Heart right ventricle (tissue), 16 donors: ENCODE measurements at places on chromosomes 12 and 14. TPM values are rescaled to one million over a fixed set of nuclear protein-coding genes. Genes with fewer than 3 reads are reported as not detected.

DNA sequence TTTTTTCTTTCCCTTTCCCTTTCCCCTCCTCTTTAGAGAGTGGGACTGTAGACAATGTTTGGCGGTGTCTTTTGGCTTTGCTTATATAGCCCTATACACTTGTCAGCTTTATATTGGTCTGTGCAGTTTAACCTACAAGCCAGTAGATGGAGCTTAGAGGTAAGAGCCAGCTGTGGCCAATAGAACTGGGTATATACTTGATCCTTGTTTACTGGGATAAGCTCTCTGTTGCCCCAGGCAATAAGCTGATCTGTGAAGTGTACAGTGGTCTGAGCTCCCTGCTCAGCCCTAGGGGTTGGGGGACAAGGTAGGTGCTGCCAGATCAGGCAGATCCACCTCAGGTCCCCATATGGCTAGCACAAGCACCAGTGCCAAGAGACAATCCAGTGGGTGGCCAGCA lies 434.1 kb downstream of the NOVA1 start:
- no peak overlapping the region for H3K4me3 ChIP-seq
- H3K27ac ChIP-seq, result no peak overlapping the region
- H3K4me1 ChIP-seq, result no peaks in the 10 kb centered on the region
- DNase-seq, result no peak

Gene FOXN4
- total RNA-seq, result 0.07 TPM

DNA sequence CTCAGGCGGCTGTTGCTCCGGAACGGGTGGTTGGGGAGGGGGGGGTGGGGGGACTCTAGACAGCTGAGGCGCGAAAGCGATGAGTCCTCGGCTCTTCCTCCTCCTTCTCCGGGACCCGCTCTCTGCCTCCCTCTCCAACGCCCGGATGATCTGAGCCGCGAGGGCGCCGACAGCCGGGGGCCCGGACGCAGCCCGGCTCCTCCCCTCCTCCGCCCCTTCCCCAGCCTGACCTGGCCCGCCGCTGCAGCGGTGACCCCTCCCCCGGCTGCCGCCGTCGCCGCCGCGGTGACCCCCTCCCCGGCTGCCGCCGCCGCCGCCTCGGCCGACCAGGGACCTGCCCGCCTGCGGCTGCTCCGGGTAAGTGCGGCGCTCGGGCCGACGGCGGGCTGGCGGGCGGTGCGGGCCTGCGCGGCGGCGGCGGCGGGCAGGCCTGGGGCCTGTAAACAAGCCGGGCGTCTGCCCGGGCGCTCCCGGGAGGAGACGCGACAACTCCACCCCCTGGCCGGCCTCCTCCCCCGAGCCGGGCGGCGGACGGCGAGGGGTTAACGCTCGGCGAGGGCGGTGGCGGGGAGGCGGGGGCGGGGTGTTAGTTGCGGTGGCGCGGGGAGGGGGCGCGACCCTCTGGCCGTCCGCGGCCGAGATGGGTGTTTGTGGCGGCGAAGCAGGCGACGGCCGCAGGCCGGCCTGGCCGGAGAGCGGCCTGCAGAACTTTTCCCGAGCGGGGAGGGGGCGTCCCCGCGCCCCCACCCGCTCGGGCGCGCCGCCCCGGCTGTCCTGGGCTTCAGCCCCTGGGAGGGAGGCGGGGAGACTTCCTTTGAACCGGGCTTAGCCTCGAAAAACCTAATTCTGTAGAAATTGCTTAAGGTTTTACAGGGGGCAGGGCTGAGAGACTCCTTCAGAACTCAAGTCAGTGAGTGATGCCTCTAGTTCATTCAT lies 568 bp downstream of the PPM1A start:
- no peaks in the 10 kb centered on the region for H3K36me3 ChIP-seq
- H3K4me1 ChIP-seq, result peaks cover 34% of the 10 kb centered on the region
- DNase-seq, result peak; percentile 72
- H3K27ac ChIP-seq, result peak overlapping the region; percentile 99

Gene KDM2B
- 16.3 TPM for total RNA-seq

- no peak overlapping the region for H3K4me3 ChIP-seq
- peaks cover 77% of the 10 kb centered on the region for H3K4me1 ChIP-seq
- no peaks in the 10 kb centered on the region for H3K27me3 ChIP-seq
- H3K36me3 ChIP-seq, result no peaks in the 10 kb centered on the region
These were observed 86.6 kb downstream of the CRADD start for GRCh38 chr12:93763746-93764147.

DNA sequence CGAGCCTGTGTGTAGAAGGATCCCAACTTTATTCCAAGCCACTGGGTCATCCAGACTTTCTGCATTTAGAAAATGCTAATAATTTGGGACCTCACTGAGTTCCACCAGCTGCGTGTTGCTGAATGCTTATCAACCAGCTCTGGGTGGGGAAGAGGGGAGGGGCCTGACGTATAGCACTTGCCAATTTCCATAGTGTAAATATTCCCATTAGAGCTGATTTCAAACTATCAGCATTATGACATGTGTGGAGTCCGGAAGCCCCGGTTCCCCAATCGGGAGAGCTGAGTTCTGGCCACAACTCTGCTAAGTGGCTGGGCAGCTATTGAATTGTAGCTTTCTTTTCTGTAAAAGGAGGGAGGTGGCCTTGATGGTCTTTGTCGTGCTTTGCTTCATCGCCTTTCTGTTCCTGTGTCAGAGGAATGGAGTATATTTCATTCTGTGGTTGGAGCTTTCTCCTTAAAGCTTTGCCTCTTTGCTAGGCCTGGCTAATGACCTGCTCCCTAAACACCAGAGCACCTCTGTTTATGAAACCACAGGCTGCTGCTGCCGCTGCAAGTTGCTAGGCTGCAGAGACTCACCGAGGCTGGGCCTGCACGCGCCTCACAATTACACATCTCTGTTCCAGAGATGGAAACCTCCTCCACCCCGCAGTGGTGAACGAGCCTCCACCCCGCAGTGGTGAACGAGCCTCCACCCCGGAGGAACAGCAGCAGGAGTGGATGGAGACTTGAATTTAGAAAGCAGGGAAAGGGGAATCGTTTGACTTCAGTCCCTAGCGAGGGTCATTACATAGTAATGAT lies 7.7 kb upstream of the BCL7A start:
- no peak overlapping the region for H3K4me3 ChIP-seq
- H3K4me1 ChIP-seq, result no peaks in the 10 kb centered on the region
- no peak for DNase-seq
- H3K27ac ChIP-seq, result no peak overlapping the region

DNA sequence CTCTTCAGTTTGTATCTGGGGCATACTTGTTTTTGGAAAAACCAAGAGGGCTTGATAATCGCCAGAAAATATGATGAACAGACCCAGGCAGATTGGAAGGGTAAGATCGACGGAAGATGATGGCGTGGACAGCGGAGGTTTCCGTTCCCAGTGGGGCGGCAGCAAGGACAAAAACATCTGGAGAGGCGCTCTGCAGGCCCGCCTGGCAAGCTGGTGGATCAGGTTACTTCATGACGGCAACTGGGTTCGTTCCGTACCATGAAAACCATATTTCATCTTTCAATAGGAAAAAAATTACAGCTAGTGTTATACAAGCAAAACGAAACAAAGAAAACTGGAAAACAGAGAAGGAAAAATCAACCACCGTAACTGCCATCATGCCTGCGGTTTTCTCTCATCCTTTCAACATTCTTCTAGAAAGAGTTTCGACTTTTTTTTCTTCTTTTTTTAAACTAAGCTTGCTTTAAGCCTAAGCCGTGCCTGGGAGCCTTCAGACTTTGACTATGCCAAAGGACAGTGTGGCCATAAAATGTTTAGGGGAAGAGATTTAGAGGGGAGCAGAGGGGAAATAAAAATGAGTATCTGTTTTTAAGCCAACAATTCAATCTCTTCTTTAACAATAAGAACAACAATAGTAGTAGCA lies 210.5 kb downstream of the FOXN3 start:
- peaks cover 9% of the 10 kb centered on the region for H3K36me3 ChIP-seq
- no peak for DNase-seq
- peaks cover 5% of the 10 kb centered on the region for H3K4me1 ChIP-seq
- no peak overlapping the region for H3K27ac ChIP-seq

Gene KLRC3
- not detected for total RNA-seq

Gene CPNE8
- 4.6 TPM for total RNA-seq

Gene FBRSL1
- 42.3 TPM for total RNA-seq

- no peaks in the 10 kb centered on the region for H3K36me3 ChIP-seq
- DNase-seq, result no peak
- no peaks in the 10 kb centered on the region for H3K27me3 ChIP-seq
- H3K4me1 ChIP-seq, result peaks cover 32% of the 10 kb centered on the region
- peak overlapping the region; percentile 48 for H3K27ac ChIP-seq
These were observed 38.4 kb downstream of the GALNT16 start for GRCh38 chr14:69298131-69299071.

DNA sequence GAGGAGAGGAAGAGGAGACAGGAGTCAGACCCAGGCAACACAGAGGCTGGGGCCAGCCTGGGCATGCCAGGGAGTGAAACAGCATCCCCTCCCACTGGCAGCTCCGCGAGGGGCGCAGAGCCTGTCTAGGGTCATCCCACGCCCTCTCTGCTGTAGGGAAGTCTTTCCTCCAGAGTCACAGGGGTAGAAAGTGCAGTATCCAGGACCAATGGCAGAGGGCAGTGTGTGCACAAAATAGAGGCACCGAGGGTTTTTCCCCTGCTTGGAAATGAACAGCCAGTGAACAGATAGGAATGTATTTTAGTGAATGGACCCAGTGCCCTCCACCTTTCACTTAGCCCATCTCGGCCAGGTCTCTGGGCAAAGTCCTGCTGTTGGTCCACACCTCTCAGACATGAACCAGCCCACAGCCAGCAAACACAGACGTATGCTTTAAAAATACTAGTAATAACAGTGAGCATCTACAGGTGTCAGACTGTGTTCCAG lies 9.4 kb upstream of the KRT74 start:
- no peak overlapping the region for H3K27ac ChIP-seq
- H3K27me3 ChIP-seq, result no peaks in the 10 kb centered on the region
- no peak overlapping the region for H3K4me3 ChIP-seq
- no peak for DNase-seq
- no peaks in the 10 kb centered on the region for H3K4me1 ChIP-seq

DNA sequence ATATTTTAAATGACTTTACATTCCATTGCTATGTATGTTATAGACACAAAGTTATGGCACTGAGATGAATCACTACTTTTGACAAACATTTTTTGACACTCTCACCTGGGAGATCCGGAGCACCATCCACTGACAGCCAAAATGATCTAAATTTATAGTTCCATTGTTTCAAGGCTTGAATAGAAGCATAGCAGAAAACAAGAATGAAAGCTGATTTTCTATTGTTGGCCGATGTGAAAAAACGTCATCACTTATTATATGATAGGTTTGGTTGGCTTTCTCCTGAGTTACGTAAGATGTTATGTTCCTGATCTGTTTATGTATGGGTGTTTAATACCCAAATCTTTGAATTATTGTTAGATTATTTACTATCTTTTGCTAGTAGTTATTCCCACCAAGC lies 306.2 kb downstream of the PAWR start:
- no peaks in the 10 kb centered on the region for H3K36me3 ChIP-seq
- no peak overlapping the region for H3K4me3 ChIP-seq
- no peaks in the 10 kb centered on the region for H3K27me3 ChIP-seq
- DNase-seq, result no peak
- no peaks in the 10 kb centered on the region for H3K4me1 ChIP-seq

Gene EFS
- 1.1 TPM for total RNA-seq

DNA sequence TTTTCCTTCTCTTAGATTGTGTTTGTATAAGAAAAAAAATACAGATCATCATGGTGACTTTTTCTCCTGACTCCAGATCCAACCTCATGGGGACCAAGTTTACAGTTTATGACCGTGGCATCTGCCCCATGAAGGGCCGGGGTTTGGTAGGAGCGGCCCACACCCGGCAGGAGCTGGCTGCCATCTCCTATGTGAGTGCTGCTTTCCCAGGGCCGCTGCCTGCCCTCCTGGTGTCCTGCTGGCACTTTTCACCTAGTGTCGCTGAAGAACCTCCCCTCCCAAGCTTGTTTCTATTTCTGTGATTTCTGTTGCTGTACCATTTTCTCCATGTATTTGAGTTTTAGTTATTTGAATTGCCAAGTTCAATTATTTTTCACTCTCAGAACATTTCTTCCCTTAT lies 24.8 kb upstream of the TEAD4 start:
- H3K27me3 ChIP-seq, result no peaks in the 10 kb centered on the region
- no peaks in the 10 kb centered on the region for H3K4me1 ChIP-seq
- H3K27ac ChIP-seq, result no peak overlapping the region
- no peak overlapping the region for H3K4me3 ChIP-seq
- DNase-seq, result no peak

DNA sequence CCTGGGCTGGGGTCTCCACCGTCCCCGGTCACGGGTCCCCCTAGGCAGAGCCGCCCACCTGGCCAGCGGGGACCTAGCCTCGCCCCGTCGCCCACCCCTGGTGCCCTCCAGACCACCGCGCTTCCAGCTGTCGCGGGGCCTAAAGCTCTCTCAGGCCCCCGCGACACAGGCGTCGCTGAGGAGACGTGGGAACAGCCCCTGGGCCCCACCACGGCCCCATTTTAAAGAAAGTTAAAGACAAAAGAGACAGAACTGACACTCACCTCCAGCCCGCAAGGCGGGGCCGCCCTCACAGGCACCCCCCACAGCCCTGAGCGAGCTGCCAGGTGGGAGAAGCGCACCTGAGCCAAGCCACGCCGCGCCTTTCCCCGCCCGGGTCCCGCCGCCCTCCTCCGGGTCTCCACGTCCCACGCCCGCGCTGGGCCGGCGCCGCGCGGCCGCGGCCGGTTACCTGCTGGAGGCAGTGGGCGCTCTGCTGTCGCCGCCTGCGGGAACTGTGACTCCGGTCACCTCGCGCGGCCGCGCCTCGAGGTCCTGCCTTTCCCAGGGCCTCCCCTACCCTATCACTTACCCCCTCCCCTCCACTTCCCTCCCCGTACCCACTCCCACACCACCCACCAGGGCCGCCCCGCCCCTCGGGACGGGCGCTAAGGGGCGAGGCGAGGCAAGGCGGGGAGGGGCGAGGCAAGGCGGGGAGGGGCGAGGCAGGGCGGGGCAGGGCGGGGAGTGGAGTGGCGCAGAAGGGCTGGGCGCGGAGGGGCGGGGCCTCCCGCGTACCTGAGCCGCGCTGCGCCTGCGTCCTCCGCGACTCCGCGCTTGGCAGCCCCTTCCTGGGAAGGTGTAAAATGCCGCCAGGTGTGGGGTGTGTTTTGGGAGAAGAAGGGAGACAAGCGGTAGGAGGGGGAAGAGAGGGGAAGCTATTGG lies 31.2 kb downstream of the TC2N start:
- H3K27ac ChIP-seq, result no peak overlapping the region
- H3K36me3 ChIP-seq, result no peaks in the 10 kb centered on the region

- H3K36me3 ChIP-seq, result peaks cover 20% of the 10 kb centered on the region
- no peak overlapping the region for H3K4me3 ChIP-seq
- H3K4me1 ChIP-seq, result peaks cover 58% of the 10 kb centered on the region
These were observed 15.4 kb upstream of the SELPLG start for GRCh38 chr12:108649126-108649525.

DNA sequence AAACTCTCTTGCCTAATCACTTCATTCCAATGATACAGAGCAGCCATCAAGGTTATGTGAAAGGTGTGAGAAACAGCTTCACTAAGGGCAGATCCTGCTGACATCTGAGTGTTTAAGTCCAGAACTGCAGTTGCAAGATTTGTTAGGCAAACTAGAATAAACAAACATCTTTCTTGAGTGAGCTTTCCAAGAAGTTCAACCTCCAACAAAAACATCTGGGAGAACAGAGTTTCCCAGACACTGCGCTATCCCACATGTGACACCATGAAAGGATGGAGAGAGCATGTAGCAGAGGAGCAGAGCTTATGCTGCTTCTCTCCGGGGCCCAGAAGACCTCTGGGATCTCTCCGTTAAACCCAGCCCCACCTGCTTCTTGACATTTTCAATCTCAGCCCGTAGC lies 5.6 kb downstream of the KRT76 start:
- no peaks in the 10 kb centered on the region for H3K36me3 ChIP-seq
- no peaks in the 10 kb centered on the region for H3K4me1 ChIP-seq
- peaks cover 3% of the 10 kb centered on the region for H3K27me3 ChIP-seq
- no peak for DNase-seq
- no peak overlapping the region for H3K4me3 ChIP-seq
- no peak overlapping the region for H3K27ac ChIP-seq

Gene TEX22
- total RNA-seq, result not detected

- peaks cover under 1% of the 10 kb centered on the region for H3K4me1 ChIP-seq
- H3K4me3 ChIP-seq, result no peak overlapping the region
- H3K36me3 ChIP-seq, result no peaks in the 10 kb centered on the region
- no peak overlapping the region for H3K27ac ChIP-seq
These were observed 33.9 kb upstream of the CDK17 start for GRCh38 chr12:96434107-96434506.
